ENCODE measurements at places on chromosomes 1 and 21.

- no peak for DNase-seq
Measured at GRCh38 chr1:53498555-53499131, 39.4 kb downstream of the DMRTB1 start.

DNA sequence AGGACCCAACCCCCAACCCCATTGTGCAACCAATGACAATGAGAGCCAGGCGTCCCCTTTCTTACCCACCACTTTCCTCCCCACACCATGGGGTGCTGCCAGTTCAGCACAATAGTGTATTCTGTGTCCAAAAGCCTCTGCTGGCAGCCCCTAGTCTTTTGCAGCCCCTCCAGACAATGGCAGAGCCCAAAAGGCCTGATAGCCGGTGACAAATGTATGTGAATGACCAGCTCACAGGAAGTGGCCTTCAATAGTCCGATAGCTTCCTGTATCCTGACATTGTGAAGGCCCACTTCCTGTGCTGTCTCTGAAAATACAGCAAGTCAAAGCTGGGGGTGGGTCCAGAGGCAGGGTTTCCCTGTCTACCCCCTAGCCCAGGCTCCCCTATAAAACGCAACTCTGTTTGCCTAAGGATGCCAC, 16.6 kb downstream of the SMIM12 start:
- no peak for DNase-seq

GRCh38 chr1:201404055-201404454, 4.9 kb upstream of the LAD1 start:
- DNase-seq, result no peak

- no peak for DNase-seq
Measured at GRCh38 chr1:159594625-159595405, 7.2 kb downstream of the APCS start.

DNA sequence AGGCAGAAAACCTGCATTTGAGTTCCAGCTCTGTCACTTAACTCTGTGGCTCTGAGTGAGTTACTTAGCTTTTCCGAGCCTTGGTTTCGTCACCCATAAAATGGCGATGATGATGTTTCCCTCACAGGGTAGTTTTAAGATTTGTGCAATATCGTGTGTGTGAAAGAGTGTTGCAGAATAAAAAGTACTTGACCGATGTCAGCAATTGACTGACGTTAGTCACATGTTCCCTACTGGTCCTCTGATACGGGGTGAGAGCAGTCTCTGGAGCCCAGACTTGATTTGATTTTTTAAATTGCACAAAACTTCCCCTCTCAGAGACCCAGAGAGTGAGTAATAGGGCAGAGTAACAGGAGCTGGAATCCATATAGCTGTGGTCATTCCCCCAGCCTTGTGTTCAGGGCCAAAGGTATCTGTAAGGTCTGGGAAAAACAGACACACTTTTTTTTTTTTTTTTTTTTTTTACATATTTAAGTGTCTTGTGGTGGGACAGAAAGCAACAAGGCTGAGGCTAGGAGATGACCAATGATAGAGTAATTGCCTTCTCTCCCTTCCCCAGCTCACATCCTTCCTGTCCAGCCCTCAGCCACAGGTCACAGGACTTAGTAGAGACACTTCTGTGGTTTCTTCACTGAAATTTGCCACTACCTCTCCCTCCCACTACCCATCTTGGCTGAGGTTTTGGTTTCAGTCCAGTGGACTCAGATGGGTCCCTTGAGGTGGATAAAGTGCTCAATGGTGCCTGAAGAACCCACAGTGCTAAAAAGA, 2.0 kb downstream of the FCER1G start:
- DNase-seq, result no peak

- no peak for DNase-seq
Measured at GRCh38 chr21:24870633-24871032, 736.6 kb downstream of the MRPL39 start.

- DNase-seq, result peak; percentile 0
Measured at GRCh38 chr1:247906504-247907047, 11.2 kb downstream of the OR2W3 start.

DNA sequence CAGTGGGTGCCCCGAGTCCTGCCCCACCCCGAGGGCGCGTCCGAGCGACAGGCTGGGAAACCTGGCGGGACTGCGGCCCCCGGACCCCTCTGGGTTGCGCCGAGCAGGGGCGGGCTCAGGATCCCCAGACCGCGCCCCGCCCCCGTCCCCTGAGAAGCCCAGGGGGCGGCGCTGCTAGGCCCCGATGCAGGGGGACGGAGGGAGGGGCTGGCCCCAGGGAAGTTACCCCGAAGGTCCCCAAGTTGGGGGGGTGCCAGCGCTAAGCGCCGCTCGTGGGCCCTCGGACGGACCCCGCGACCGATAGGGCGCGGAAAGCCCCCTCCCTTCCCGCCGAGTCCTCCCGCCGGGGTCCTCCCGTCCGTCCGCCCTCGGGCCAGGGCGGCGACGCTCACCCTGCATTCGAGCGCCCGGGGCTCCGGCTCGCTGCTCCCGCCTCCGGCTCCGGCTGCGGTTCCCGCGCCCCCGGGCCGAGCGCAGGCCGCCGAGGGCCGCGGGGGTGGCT, 414 bp downstream of the GPR153 start:
- no peak for DNase-seq

- no peak for DNase-seq
Measured at GRCh38 chr1:88897070-88897730, 5.8 kb upstream of the GTF2B start.

DNA sequence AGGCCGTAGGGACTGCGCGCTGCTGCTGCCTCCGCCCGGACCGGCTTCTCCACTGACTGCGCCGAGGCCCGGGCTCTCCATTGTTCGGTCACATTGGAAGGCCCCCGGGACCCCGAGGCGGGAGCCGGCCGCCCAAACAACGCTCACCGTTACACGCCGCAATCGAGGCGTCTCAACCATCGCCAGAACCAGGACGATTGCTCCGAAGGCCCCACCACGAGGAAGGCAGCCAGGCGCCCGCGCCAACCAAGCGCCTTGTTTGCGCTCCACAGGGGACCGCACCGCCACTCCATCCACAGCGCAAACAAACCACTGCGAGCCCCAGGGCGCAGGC, 595 bp downstream of the GLUL start:
- no peak for DNase-seq

DNA sequence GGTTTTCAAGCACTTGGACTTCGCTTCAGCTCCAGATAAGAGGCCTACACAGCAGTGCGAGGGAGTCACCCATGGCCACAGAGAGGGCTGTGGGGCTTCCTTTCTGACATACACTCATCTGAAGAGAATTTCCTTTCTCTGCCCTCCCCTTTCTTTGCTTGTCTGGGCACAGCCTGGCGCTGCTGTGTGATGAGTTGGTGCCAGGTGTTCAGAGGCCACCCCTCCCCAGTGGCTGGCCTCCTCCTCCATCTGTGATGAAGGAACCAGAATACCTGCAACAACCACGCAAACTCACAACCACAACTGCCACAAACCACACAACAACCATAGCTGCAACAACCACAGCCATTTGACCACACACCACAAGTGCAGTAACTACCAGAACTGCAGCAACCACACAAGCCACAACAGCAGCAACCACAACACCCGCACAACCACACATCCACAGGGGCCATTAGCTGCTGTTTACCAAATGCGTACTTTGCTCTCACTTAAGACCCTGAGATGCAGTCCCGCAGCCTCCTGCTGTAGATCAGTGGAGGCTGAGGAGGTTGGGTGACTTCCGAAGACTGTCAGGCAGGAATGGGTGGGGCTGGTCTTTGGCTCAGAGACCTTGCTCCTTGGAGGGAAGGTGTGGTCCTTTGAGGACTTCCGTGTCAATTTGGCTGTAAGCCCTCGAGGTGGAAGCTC, 71.1 kb downstream of the IER5 start:
- DNase-seq, result peak; percentile 73

- DNase-seq, result no peak
Measured at GRCh38 chr21:37793660-37794059, 122.6 kb downstream of the KCNJ6 start.

DNA sequence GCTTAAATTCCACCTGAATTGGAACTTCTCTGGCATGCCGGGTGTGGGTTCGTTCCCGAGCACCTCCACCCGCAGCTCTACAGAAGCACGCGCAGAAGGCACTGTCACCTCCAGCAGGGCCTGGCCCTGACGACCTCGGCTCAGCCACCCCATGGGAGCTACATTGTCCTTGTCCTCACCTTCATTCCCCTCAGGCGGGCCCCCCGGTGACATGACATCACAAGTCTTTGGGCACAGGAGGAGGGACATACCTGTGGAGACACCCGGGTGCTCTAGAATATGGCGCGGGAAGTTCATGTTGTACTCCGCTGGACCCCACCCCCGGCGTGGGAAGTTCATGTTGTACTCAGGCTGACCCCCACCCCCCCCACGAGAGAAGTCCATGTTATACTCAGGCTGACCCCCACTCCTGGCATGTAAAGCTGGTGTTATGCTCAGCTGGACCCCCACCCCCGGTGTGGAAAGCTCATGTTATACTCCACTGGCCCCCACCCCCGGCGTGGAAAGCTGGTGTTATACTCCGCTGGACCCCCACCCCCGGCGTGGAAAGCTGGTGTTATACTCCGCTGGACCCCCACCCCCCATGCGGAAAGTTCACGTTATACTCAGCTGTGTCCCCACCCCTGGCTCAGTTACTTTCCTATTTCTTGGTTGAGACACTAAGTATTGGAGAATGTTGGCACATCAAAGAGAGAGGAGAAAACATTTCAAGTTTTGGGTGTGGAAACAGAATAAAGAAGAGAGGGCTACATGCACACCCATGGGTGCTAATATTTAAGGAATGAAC, 37.6 kb downstream of the UMODL1 start:
- DNase-seq, result no peak

DNA sequence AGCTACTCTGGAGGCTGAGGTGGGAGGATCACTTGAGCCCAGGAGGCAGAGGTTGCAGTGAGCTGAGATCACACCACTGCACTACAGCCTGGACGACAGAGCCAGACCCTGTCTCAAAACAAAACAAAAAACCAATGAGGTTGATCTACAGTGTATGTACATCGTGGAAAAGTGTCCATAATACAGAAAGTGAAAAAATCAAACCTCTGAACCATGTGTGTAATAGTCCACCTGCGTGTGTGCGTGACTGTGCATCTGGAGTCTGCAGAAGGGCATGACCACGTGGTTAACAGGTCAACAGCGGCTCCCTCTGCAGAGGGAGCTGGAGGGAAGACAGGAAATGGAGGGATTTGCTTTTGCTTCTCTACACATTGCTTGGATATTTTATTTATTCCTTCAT, 32.4 kb upstream of the ENO1 start:
- DNase-seq, result no peak

DNA sequence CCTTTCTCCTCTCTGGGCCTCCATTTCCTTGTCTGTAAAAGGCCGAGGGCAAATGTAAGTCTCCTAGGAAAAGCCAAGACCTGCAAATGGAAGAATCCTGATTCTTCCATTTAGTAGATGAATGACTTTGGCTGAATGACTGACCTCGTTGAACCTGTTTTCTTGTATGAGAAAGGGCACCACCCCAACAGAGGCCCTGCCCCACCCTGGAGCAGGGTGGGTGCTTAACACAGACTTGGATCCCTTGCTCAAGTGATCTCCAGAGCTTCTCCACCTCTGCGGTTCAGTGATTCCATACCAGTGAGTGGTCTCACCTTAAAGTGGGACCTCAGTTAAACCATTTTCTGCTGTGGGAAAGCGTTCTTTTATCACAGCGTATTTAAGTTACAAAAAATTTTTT, 39.0 kb upstream of the GUCA2B start:
- DNase-seq, result no peak

DNA sequence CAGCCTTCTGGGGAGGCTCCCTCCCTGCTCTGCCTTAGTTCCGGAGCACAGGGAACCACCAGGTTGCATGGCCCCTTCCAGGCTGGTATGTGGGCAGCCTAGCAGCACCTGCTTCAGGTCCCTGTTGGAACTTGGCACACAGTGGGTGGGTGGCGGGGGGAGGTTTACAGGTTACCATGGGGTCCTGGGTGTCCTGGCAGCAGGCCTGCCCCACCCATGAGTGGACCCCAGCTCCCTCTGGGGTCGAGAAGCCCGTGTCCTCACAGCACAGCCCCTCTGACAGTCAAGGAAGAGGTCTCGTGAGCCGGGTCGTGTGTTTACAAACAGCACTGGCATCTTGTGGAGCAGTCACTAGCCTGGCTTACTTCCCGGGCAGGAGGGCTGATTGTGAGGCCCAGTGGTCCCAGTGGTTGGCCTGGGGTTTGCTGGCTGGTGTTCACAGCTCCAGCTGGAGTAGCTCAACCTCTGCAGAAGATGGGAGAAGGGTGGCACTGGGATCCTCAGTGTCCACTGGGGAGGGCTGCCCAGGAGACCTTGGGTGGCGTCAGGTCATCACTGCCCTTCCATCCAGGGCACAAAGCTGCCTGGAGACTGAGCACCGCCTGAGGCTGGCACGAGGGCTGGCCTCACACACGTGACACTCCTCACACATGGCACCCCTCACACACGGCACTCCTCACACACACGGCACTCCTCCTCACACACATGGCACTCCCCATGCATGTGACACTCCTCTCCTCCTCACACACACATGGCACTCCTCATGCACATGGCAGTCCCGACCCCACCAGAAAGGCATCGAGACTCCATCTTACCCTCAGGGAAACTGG, 100.9 kb downstream of the RIPK4 start:
- DNase-seq, result no peak

DNA sequence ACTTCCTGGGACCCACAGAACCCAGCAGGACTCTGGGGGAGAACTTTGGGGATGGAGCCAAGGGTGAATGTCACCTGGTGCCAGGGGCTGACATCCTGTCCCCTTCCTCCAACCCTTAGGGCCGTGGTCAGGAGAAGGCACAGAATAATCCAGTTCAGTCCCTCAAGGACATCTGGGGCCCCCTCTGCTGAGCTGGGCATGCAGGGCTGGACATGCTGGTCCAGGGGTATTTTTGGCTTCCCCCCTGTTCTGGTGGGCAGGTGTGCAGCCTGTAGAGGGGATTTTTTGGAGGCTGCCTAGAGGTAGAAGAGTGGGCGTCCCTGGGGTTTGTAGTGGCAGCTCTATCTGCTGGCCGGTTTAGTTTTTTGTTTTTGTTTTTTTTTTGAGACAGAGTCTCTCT, 3.4 kb upstream of the CROCC start:
- DNase-seq, result no peak

- DNase-seq, result no peak
Measured at GRCh38 chr1:41689558-41689981, 205.1 kb upstream of the EDN2 start.

- no peak for DNase-seq
Measured at GRCh38 chr1:230270559-230271281, 155.4 kb downstream of the PGBD5 start.

- peak; percentile 76 for DNase-seq
Measured at GRCh38 chr1:156664046-156664766, 13.0 kb downstream of the NES start.

- no peak for DNase-seq
Measured at GRCh38 chr1:112558634-112559033, 49.9 kb downstream of the WNT2B start.

- peak; percentile 91 for DNase-seq
Measured at GRCh38 chr1:35369922-35370671, 101.6 kb downstream of the ZMYM4 start.

GRCh38 chr1:3073489-3074296, 4.7 kb downstream of the PRDM16 start:
- peak; percentile 49 for DNase-seq

DNA sequence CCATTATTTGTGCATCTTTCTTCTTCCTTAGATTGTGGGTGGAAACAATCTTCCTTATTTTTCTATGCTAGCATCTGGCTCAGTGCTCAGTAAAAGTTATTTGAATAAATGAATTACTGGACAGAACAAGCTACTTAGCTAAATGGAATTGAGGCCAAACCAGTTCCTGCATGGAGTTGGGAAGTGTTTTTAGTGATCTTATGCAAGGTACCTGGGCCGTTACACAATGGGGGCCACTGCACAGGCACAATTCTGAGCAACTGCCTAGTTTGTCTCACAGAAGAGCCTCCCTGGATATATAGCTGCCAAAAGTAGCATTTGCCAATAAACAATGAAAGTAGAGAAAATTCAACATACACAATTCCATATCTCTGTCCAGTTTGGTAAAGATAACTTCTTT, 27.0 kb upstream of the SERBP1 start:
- DNase-seq, result no peak
